Stimulated activated CD8-positive, alpha-beta memory T cell treated with anti-CD3 and anti-CD28 coated beads, Interleukin-2, amount 100 ng/mL, for 1 hour (primary cell): ENCODE measurements at places on chromosomes 1 and 21.
A peak's percentile ranks its signal among the peaks of the same experiment; 100 is the strongest.

- no peak for DNase-seq
These were observed 99.0 kb downstream of the IER5 start for GRCh38 chr1:181187337-181188126.

DNA sequence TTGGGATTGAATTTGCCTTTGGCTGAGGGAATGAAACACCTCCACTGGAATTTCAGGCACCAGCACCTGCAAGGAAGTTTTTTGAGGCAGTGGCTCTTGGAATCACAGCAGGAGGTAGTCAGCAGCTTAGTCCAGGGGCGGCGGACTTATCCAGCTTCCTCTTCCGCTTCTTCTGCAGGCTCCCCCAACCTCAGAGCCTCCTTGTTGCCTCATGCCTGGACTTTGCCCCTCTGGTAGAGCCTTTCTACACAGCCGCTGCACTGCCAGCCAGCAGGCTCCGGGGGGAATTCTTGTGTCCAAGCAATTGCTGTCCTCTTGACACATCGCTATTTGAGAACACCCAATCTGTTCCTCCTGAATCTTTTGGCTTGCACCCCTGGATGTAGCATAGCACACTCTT, 4.4 kb upstream of the RHEX start:
- no peak for DNase-seq

DNA sequence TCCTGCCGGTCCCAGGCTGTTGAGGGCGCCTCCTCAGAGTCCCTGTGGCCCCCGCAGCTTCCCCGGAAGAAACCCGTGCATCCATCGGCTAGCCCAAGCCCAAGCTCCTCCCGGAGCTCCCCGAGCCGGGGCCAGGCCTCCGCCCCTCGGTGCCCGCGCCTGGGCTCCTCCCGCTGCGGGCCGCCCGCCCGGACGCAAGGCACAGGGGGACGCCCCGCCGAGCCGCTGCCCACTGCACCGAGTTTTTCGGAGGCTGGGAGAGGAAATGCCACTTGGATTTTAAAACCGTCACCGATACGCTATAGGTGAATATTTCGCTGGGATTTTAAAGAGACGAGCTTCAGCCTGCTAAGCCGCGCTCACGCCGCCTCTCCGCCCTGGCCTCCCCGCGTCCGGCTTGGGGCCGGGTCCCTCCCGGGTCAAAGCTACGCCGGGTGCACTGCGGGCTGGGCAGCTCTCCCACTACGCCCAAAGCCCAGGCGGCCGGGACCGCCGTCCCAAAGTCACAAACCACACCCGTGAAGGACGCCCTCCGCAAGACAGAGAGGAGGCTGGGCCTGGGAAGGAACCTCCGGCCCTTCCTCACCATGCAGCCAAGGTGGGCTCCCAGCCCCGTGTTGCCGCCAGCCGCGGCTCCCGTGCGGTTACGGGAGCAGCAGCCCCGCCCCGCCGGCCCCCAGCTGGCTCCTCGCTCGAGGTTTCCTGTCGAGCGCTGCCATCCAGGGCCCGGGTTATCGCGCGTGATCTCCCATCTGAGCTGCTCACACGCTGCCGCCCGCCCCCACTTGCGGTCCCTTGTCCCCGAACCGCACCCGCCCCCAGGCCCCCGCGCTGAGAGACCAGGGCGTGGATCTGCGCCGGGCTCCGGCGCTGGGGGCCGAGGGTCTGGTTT, 63.2 kb downstream of the CD247 start:
- peak; percentile 53 for DNase-seq

- no peak for DNase-seq
These were observed 191.1 kb upstream of the B3GALT2 start for GRCh38 chr1:193377472-193377871.

DNA sequence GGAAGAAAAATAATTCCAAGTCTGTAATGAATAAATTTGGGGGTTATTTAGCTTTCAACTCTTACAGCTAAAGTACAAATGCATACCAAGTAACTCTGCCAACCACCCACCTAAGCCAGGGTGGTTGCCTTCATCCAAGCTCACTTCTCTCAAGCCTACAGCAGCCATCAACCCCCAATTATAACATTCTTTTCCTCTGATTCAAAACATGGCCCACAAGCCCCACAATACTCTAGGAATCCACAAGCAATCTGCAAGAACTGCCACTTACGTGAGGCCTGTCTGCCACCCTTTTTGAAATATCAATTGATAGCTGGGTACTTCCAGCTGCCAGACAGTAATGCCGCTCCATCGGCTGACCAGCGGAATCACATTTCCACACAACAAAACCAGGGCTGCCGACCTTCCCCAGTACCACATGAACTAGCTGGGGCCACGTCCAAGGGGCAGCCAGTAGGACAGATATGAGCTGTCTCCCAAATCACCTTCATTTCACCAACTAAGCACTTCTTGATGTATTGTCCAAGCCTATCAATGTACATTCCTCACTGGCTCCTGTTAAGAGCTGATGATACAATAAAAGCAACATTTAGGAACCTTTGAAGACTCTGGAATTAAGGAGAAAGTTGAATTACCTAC, 3.2 kb downstream of the LBR start:
- DNase-seq, result no peak

DNA sequence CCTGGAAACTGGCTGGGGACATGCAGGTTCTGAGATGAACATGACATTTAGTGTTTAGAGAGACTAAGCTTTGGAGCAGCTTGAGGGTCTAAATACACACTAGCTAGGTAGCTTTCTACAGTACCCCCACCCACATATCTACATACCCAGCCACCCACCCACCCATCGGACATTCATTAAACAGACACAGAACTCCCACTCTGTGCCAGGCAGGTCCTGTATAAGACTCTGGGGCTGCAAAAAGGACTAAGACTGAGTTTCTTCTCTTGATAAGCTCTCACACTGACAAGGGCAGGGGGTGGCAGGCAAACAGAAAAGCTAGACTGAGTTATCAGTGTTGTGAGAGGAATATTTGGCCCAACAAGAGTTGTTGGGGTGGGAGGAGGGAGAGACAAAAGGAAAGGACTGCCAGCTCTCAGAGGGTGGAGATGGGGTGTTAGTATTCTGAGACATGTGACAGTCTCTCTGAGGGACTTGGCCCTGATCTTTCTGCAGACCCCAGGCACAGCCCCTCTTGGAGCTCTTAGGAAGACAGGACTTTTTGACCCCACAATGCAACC, 6.8 kb downstream of the MAP7D1 start:
- no peak for DNase-seq

GRCh38 chr1:6827079-6827478, 41.8 kb downstream of the CAMTA1 start:
- no peak for DNase-seq

- DNase-seq, result no peak
These were observed at the start of gene CASQ1 for GRCh38 chr1:160189649-160190625. TSS of gene CASQ1 (plus strand) at chr1:160190575. CDS start at chr1:160190752, 177 bp downstream.

DNA sequence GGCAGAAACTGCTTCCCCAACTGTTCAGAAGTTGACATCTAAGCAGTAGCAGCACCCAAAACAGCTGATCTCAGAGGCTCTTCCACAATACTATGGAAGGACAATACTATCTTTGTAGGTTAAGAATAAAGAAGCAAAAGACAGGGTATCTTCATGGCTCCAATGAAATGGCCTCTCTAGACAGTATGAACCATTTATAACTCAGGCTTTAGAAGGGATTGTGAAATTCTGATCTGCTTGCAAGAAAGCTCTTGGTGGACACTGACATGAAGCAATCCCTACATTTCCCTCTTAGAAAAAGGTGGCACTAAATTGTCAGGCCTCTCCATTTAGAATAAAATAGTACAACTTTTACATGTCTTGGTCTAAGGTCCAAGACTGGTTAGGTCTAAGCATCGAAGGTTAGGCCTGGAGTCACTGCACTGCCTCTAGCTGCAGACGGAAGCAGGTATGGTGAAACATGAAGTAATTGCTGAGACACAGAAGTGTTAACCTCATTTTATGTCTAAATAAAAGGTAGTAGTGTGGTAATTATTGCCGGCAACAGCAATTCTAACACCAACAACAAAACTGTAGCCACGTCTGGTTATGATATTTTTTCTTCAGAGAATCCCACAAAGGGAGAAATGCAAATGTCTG, 50.6 kb upstream of the HP1BP3 start:
- no peak for DNase-seq

GRCh38 chr1:214506972-214507431, 44.4 kb downstream of the PTPN14 start:
- DNase-seq, result no peak

GRCh38 chr1:76006234-76006633, 68.3 kb upstream of the ST6GALNAC3 start:
- DNase-seq, result no peak

- DNase-seq, result no peak
These were observed 62.7 kb downstream of the KAZN start for GRCh38 chr1:14661222-14661621.

DNA sequence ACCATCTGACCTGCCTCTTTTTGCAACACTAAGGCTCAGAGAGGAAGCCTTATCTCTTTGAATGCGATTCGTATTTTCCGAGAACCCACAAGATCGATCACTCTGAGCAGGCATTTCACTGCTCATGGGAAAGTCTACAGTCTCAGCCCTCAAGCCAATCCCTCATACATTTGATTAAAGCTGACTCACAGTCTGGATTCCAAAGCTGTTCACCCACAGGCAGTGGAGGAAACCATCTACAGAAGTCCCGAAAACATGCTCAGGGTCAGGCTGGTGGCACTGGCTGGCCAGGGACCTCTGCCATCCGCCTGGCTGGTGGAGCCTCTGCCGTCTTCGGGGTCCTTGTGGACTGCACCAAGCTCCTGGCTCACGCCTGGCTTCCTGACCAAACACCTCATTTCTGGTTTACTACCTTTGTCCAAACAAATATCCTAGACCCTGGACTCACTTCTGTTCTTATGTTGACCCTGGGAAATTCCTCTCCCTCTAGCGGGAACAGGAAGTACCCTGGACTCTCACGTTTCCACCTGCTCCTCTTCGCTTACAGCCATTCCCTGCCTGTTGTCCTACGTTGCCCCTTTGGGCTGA, 650.0 kb downstream of the SMYD3 start:
- DNase-seq, result no peak

DNA sequence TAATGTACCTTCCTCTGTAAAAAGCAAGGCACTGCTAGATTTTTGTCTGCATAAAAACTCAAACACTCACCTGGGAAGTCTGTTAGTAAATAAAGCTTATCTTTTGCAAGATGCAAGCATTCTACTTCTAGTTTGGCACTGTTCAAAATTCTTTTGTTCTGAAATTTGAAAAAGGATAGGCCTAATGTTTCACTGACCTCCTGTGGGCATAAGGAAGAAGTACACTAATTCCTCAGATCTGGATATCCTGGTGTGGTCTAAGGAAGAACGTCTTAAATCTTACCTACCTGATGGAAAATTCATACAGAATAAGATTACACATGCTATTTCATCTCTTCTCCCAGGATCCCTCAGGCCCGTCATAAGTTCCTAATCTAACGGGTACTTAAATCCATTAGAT, 93.5 kb upstream of the CAMK1G start:
- no peak for DNase-seq

- DNase-seq, result no peak
These were observed 283.1 kb downstream of the LMX1A start for GRCh38 chr1:165073185-165074007.

DNA sequence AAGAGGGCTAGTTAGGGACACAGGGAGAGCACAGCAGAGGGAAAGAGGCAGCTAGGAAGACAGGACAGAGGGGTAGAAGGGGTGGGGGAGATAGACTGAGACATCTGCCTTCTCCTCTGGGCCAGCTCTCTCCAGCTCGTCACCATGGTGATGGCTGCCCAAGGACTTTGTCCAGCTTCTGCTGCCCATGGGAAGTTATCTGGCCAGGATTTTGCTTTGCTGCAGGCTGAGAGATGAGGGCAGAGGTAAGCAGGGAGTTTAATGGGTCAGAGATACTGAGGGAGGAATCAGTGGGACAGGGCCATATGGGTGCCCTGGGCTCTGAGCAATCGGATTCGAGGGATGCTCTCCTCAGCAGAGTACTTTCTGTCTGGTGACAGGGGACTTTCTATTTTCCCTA, 34.5 kb upstream of the GPR37L1 start:
- no peak for DNase-seq

DNA sequence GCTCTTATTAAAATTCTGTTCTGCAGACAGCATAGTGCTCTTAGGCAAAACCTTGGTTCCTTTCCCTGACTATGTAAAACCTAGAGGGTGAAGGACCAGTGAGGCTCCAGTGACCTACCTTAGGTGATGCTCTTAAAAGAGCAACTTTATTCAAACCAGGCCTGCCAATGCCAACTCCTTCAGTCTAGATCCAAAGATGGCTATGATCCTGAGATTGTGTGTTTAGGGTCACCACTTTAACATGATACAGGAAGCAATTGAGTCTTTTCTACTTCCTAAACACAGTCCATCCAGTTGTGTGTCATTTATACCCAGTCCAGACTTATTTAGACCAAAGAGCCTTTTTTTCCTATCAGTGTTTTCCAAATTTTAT, 10.8 kb downstream of the MCL1 start:
- DNase-seq, result no peak

DNA sequence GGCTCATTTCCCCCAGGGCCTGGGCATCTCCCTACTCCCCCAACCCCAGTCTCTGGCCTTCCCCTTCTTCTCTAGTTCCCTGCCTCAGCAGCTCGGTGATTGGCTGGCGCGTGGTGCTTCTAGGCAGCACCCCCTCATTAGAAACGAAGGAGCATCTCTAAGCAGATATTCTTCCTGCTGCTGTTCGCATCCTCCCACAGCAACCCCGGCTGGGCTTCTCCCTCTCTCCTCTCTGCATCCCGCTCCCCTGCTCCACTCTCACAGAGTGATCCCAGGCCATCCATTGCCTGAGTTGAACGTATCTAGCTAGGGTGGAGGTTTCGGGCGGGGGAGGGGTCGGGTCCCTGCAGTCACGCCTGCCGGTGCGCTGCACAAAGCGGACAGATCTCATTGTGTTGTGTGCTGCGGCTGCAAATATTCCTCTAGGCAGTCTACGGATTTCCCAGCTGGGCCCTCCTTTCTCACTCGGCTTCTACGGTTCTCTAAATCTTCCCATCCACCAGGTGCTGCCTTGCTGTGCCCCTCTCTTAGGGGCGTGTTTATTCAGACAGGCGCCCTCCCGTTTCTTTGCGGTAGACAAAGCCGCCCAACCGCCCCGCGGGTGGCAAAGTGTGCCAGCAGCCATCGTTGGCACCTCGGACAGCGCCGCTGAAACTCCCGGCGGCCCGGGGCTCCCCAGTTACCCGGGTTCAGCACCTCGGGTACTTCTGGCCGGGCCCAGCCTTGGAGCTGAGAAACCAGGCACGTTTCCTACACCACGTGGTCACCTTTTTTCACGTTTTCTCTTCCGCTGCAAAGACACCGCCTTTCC, 2.2 kb downstream of the CACNA1E start:
- DNase-seq, result no peak

DNA sequence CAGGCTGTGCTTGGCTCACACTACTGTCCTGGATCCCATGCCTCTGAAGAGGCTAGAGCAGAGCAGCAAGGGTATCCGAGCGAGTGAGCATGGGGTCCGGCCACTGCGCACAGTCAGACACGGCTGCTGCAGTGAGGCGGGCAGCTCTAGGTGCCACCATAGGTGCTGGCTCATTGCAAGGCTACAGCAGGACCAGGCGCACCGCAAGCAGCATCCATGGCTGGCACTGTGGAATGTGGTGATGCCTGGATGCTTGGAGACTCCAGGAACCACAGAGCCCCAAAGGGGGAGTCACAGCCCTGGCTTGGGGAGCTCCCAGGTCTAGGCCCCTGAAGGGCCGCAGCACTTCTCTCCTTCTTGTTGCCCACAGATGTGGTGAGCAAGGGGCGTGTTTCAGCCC, 47.2 kb downstream of the ATP6V1G3 start:
- no peak for DNase-seq

GRCh38 chr1:31581821-31582810, 5.8 kb downstream of the TINAGL1 start:
- DNase-seq, result no peak
